ENCODE measurements at places on chromosomes 6 and 20.

- DNase-seq, result no peak
Observed at GRCh38 chr20:53146201-53146891, 174.2 kb downstream of the TSHZ2 start.

DNA sequence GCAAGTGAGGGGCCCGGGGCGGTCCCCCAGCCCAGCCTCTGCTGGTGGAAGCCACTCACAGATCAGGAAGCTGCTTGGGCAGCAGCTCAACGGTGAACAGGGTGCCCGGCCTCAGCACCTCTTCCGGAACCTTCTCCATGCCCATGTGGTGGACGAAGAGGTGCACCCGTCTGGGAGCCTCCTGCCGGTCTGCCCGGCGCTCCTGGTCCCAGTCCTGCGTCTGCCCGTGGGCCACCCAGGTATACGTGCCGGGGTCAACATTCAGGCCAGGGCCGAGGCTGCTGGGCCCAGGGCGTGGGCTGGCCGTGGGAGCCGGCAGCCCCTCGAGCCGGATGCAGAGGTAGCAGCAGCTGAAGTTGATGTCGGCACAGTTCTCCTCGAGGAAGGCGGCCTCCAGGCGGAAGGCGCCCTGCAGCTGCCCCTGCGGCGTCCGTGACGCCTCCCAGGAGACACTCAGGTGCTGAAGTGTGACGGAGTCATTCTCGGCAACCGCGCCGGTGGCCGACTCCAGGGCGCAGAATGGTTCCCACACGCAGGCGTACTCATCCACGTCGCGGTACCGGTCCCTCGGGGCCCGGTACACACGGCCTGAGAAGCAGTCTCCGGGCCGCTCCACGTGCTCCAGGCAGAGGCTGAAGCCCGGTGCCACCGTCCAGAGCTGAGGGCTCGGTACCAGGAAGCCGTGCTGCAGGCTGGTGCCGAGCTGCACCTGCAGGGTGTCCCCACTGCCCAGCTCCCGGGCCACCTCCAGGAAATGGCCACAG, 8.7 kb downstream of the FNDC11 start:
- DNase-seq, result no peak

DNA sequence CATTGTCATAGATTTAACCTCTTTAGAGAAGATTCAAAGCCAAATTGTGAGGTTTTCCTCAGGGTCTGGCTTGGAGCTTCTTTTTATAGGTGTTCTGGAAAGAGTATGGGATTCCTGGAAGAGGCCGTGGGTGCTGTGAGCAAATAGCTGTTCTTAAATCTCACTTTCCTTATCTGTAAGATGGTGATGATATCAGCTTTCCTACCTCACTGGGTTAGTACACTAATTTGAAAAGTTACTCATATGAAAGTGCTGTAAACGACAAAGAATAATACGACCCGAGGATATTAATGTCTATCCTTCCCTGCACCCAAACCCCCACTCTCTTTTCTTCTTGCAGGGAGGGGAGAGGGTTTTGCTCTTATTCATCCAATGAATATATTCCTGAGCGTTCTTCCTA, 116.9 kb upstream of the ENPP5 start:
- DNase-seq, result no peak

DNA sequence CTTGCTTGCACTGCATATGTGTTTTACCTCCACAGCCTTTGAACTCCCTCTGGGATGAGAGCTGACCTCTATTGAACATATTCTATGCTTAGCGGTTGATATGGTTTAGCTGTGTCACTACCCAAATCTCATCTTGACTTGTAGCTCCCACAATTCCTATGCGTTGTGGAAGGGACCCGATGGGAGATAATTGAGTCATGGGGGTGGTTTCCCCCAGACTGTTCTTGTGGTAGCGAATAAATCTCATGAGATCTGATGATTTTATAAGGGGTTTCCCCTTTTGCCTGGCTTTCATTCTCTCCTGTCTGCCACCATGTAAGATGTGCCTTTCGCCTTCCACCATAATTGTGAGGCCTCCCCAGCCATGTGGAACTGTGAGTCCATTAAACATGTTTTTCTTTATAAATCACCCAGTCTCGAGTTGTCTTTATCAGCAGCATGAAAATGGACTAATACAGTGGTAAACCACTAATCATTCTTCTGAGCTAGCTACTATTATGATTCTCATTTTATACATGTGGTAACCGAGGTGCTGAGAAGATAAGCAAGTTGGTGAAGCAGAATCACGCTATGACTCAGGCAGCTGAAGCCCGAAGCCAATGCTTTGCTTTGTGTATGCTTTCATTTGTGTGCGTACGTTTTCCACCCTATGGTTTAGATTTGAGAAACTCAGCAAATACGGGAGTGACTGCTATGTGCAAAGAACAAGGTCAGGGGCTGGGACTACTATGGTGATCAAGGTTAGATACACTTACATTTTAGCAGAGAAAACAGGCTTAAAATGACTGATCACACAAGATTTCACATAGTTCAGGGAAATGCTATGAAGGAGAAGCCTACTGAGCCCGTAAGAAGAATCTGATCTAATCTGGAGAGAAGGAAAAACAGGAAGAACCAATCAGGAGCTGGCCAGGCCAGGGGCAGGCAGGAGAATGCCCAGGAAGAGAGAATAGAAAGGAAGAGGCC, 363.5 kb downstream of the ESR1 start:
- DNase-seq, result peak; percentile 57

DNA sequence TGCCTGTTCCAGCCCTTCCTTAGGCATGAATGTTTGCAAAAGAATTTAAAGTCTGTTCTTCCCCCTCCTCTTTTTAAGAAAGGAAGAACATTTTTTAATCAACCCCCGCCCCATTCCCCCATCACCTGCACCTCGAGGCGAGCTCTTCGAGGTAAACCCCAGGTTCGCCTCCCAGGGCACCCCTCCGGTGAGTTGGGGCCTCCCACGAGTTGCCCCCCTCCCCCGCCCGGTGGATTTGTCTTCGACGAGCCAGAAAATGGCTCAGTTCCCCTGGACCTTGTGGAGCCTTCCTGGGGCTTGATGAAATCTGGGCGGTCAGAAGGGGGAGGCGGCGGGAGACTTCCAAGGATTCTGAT, 256 bp upstream of the OVOL2 start:
- DNase-seq, result no peak

GRCh38 chr20:1893721-1894470, 1.3 kb upstream of the SIRPA start:
- DNase-seq, result no peak

GRCh38 chr6:64717281-64717680, 989.7 kb downstream of the EYS start:
- DNase-seq, result no peak

DNA sequence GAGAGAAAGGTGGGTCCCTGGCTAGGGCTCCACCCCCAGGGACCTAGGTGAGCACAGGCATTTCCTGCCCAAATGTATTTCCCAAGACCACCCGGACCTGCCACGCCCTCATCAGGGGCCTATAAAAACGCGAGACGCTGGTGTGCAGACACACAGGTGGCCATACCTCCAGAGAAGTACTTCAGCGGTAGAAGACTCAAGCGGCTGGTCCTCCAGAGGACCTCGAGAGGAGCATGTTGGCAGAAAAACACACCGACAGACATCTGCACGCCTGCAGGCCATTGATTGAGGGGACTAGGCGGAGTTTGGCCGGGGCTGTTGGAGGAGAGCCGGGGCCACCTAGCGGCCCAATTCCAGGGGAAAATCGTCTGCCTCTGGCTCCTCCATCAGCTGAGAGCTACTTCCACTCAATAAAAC, 695.8 kb upstream of the MMS22L start:
- no peak for DNase-seq

DNA sequence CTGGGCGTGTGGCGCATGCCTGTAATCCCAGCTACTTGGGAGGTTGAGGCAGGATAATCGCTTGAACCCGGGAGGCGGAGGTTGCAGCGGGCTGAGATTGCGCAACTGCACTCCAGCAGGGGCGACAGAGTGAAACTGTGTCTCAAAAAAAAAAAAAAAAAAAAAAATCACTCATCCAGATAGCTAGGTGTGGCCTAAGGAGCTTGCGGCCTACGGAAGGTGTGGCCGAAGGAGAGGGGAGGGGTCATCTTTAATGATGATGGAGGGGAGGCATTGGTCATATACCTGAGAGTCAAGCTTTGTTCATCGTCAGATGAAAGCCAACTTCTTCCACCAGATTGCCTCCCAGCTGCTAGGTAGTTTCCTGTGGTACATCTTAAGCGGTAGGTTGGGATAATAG, 801 bp upstream of the PPARD start:
- DNase-seq, result no peak

DNA sequence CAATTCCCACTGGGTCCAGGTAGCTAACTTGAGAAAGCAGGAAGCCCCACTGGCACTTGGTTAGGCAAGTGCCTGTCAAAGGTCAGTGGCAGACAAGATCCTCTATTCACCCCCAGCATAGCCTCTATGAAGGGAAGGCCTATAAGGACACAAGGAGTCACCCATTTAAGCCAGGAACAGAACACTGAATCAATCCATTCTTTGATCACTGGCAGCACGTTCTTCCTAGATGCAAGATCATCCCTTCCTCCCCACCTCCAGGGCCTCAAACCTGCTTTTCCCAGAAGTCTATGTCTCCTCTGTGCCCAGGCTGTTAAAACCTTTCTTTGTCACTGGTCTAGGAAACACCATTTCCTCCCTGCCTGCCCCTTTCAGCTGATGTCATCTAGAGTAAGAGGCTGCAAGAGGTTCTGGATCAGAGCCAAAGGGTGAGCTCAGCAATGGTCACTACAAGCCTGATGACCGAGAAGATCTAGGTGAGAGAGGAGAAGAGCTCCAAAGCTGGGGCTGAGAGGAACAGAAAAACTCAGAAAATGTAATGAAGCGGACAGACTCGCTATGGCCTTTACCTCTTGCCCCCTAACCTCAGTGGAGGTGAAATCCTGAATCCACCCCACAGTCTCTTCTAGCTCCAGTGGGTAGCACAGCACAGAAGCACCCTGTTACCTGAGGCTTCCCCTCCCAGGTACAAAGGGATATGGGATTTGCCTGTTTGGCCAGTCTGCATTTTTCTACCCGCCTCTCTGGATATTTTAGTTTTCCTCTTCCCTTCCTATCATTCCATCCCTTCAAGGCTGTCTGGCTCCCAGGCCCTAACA, 1.8 kb downstream of the GTPBP2 start:
- DNase-seq, result no peak

GRCh38 chr6:12718015-12718414, 1.4 kb downstream of the PHACTR1 start:
- DNase-seq, result no peak

GRCh38 chr6:4466769-4467480, 309.3 kb upstream of the CDYL start:
- DNase-seq, result no peak

DNA sequence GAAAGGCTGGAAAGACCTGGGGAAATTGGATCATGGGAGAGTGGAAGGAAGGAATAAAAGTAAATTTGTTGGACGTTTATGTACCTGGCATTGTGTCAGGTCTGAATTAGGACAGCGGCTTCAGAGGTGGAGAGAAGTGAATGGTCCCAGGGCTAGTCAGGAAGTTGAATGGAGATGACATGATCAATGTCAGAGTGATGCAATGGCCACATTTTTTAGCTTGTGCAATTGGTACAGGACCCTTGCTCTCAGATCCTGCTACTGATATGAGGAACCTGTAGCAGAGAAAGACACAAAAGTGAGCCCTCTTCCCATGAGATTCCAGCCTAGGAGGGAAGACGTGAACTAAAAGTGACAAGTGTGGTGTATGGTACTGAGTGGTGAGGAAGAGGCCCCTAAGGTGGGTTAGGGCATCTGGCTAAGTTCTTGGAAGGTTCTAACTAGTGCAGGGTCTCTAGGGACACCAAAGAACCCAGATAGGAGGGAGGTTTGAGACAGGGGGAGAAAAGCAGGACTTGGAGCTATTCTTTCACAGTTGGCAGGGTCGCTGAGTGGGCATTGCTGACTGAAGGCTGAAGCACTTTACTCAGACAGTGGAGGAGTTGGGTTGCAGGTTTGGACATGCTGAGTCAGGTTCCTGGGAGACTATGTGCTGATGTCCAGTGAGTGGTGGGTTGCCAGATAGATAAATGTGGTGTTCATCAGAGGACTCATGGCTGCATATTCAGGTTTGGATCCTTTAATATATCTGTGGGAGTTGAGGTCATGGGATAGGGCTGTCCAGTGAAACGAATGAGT, 266.1 kb upstream of the RNF24 start:
- DNase-seq, result no peak

- no peak for DNase-seq
Observed at GRCh38 chr6:17485946-17486345, 92.6 kb downstream of the CAP2 start.

DNA sequence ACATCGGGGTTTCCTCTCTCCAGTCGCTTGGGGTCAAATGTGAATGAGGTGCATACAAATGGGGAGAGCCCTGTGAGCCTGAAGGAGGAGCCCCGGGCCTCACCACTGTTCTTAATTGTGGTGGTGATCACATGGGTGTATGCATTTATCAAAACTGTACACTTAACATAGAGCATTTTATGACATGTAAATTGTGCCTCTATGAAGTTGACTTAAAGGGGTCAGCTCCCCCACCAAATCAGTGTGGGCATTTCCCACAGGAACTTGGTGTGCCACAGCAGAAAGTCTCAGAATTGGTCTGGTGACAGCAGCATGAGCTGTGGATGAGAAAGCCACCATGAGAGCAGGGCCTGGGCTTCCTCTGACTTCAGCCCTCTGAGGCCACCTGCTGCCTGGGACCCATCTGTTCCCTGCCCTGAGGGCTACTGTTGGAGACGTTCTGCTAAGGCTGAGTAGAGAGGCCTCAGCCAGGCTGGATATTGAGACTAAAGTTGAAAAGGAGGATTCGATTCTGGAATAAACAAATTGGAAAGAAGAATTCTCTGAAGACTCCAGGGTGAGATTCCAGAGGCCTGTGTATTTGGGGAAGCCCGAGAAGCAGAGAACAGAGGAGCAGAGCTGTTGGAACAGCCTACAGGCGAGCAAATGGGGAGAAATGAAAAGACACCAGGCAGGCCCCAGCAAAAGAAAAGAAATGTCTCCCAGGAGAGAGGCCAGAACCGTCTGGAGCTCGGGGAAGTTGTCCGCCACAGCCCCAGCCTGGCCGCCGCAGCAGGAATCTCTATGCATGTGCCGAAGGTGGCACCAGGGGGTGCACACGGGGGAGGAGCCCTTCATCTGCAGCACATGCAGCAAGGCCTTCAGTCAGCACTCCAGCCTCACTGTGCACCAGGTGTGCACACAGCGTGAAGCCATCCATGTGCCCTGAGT, 37.6 kb upstream of the XRN2 start:
- no peak for DNase-seq

GRCh38 chr6:130365166-130366106, at the start of gene TMEM200A:
TMEM200A (plus strand) TSS chr6:130366017; CDS start chr6:130440423, 74,406 bp downstream.
- DNase-seq, result no peak

- no peak for DNase-seq
Observed at GRCh38 chr6:106014955-106015354, 71.2 kb upstream of the PRDM1 start.

GRCh38 chr20:2005359-2005758, 11.5 kb upstream of the PDYN start:
- no peak for DNase-seq

DNA sequence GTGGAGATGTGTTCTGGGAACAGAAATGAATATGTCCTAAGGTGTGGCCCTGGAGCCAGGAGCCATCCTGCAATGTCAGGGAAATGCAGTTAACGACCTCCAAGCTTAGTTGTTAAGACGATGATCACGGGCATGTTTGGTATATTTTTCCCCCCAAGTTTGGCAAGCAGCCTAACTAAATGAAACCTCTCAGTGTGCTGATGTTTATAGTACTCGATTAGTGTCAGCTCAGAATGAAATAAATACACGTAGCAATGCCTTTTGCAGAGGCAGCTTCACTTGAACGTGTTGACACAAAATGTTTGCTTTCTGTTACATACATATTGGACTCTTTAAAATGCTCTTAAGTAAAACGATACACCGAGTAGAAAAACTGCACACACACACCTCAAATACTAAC, 76.2 kb upstream of the OLIG3 start:
- DNase-seq, result no peak
